Neural progenitor cell (in vitro differentiated cells): ENCODE measurements at places on chromosomes 3 and 15. TPM values are rescaled to one million over a fixed set of nuclear protein-coding genes. Genes with fewer than 3 reads are reported as not detected.

- DNase-seq: no peak
Measured at GRCh38 chr3:38561746-38562466, 65.8 kb downstream of the EXOG start.

GRCh38 chr3:143416229-143416628 is 296.7 kb downstream of the CHST2 start:
- no peak for DNase-seq

DNA sequence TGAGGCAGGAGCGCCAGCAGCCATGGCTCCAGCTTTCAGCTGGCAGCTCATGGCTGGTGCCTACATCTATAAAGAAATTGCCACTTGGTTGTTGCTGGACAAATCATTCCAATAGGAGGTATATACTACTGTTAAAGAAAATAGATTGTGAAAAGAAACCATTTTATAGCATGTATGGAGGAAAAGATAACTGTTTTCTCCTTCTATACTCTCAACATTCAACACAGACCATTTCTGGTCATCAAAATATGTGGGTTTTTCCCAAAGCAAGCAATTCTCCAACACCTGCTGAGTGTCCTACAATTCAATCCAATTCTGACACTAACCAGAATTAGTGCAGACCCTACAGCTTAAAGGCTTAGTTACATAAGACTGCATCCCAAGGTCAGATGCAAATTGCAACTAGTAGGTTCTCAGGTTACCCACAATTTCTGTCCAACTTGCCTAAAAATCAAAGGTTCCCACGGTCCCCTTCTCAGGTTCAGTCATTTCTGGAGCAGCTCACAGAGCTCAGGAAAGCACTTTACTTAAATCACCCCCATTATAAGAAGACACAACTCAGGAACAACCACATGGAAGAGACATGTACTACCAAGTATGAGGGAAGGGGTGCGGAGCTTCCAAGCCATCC is 42.4 kb upstream of the STRIT1 start:
- no peak for DNase-seq

Gene ZMYND10
- 0.37 and 1.7 TPM in 2 replicates for total RNA-seq

Gene STT3B
- 164 and 213 TPM in 2 replicates for total RNA-seq

- no peak for DNase-seq
Measured at GRCh38 chr15:101614761-101615160, 37.4 kb downstream of the TM2D3 start.
